ENCODE measurements at places on chromosomes 12 and 14.

DNA sequence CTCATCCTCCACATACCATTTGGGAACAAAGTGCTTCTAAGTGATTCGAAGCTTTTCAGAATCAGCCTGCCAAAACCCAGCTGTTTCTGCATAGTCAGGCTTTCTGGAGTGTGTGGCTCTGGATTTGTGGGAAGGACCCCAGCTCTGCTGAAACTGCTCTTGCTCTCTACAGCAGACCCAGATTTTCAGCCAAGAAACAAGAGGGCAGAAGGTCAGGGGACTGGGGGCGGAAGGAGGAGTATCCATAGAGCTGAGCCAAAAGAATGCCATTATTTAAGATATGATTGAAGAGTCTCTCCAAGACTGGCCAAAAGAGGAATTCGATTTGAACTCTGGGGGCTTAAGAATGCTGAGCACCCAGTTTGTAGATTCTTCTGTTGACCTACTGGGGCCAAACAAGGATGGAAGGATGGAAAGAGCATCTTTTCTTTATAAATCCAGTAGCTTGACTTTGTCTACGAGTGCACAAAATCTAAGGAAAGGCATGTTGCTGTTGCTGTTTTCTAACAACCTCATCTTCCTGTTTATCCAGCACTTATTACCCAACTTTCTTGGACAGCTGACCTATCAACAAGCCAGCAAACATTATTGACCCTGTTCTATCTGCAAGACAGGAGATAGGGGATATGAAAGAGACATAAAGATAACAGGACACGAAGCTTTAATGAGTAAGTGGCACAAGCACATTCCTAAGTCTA lies 29.2 kb downstream of the FBLN5 start:
- no peak for DNase-seq

DNA sequence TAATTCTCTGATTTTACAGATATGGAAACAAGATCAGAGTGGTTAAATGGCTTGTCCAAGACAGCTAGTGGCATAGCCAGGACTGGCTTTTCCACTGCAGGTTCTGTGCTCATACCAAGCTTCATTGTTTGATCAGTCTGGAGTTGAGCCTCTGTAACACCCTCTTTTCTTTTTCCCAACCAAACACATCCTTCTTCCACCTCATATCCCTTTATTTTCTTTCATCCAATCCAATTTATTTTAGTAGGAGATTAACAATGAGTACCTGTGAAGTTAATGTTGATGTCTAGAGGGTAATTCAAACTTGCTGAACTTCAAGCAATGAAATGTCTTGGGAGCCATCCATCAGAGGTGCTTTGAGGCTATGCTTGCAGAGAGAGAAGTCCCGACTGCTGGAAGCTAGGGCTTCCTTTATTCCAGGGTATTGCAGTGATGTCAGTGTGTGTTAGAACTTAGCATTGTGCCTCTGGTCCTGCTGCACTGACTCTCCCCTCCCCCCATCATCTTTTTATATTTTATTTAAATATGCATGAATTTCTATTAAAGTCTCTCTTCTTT lies 452.1 kb upstream of the PDE3A start:
- DNase-seq = no peak

- no peak for DNase-seq
Measured at GRCh38 chr12:23694920-23695319, 254.6 kb downstream of the SOX5 start.

GRCh38 chr14:103078420-103078749 lies 5.6 kb upstream of the LBHD2 start:
- DNase-seq = peak; percentile 82

DNA sequence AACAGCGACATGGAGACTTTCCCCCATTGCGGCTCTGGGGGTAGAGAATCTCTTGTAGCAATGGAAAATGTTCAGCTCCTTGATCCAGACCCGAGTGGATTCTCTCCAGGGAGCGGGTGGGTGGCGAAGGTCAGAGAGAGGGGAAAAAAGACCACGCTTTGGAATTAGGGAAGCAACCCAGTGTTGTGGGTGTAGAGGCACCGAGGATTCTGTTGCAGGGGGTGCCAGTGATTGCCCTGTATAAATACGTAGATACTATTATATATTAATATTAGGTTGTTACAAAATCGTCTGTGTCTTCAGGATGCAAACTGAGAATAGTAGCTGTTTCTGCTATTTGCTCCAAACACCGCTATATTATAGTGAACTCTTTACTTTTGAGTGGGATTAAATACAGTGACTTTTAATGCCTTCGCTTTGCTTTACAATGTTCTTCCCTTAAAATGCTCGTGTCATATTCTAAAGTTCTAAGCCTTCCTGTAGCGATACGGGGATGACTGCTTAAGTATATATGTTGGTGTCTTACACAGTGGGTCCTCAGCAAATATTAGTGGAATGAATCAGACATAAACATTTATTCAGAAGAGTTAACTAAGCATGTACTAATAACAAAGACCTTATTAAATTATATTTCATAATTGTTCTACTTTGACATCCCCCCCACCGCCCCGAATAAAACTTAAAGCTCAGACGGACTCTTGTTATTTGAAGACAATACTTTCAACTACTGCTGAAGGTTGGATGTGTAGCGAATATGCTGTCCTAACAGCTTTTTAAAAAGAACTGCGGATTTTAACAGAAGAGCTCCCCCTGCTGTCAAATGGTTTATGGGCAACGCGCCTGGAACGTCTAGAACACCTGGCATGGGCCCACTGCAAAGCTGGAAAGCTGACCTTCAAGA lies 136.4 kb upstream of the KRAS start:
- DNase-seq = peak; percentile 92

- no peak for DNase-seq
Measured at GRCh38 chr12:126361804-126362203, 1296.6 kb downstream of the AACS start.

DNA sequence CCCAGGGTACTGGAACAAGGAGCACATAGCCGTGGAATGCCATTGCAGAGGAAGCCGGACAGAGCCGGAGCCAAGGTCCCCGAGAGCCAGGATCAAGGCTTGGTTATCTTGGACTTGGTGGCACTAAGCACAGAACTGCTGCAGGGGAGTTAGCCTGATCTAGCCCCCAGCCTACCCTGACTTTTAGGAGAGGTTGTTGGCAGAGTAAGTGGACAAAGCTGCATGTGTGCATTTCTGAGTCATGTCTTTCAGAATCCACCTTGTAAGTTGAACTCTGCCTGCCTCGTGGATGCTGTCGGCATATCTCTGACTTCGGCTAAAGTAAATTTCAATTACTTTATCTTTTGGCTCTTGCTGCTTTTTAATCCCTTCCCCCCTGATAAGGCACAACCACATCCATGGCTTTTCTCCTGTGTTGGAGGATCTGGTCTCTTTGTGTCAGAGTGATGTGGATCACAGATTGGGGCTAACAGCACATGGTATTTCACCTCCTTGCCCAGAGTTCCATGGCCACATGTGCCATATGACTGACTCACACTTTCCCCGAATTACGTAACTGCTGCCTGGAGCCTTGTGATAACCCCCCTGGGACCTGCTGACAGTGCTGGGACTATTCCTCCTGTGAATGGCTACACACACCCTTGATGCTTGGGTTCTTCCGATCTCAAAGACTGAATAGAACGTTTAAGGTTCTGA lies 240.3 kb downstream of the EMP1 start:
- no peak for DNase-seq

- no peak for DNase-seq
Measured at GRCh38 chr14:89629383-89629782, 212.3 kb upstream of the FOXN3 start.

DNA sequence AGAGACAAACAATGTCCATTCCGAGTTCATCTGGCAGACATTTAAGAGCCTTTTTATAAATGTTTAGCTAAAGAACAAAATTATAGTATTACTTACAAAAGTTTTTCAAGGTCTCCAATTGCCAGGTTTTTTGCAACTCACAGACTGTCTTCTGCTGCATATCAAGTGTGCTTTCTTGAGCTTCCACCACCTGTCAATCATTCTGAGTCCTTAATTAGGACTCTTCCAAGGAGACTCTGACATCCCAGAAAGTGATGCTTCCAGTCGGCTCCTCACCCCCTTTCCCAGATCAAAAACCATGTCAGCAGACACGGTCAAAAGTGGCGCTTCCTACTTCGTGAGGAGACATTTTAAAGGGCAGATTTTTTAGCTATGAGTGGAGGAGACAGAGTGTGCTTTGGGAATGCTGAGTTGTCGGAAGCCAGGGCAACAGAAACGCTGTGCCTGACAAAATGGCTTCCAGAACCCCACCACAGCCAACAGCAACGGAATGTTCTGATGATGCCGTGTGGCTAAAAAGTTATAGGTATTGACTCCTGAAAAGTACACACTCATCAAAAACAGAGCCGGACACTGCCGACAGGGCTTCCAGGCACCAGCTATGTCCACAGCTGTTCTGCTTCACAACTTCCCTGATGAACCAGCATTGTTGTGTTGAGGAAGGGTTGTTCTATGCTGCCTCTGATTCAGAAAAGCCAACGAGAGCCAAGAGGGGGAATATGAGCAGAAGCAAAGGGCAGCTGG lies 116.1 kb upstream of the SLC35F4 start:
- DNase-seq = no peak

GRCh38 chr12:44294649-44295048 lies 458.8 kb downstream of the TMEM117 start:
- no peak for DNase-seq

- no peak for DNase-seq
Measured at GRCh38 chr12:26374934-26375680, 179.7 kb downstream of the SSPN start.

- no peak for DNase-seq
Measured at GRCh38 chr12:55760663-55761062, 17.7 kb downstream of the GDF11 start.

DNA sequence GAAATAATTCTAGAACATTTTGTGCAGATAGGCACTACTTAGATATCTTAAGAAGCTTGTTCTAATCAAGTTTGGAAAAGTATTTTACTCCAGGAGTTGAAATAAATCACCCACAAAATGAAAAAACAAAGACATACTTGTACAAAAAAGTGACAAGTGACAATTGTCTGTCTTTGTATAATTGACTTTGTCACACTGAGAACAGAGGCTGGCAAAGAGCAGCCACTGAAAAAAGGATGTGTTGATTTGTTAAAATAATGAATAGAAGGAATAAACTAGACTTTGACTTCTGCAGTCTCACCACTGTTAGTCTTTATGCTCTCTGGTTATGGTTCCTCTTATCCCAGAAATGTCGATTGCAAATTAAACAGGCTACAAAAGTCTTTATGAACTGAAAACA lies 77.6 kb downstream of the PTPRR start:
- DNase-seq = no peak

- no peak for DNase-seq
Measured at GRCh38 chr12:120489018-120489417, 6.9 kb upstream of the DYNLL1 start.

GRCh38 chr12:33832900-33833299 lies 189.4 kb upstream of the ALG10 start:
- no peak for DNase-seq

DNA sequence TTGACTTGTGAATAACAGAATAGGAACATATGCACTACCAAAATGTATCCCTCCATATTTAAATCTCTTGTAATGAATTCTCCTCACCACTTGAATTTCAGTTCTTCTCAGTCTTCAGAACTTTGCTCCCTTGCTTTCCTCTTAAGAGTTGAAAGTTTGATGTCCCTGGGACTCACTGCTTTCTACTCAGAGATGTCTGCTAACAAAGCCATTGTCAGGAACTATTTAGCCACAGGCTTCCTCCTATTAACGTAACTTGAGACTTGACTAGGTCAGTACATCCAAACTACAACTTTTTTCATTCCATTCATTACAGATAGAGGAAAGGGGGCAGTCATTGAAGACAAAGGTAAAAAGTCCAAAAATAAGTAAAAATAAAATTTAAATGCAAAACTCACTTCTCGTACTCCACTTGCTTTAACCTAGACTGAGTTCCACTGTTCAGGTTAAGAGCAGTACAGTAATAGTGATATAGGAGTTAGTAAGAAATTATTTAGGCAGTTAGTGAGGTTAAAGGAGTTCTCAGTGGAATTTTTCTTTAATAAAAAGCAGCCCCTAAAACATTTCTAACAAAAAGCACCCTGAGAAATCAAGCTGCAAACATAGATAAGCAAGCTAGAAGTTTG lies 364.2 kb downstream of the SOX5 start:
- no peak for DNase-seq

DNA sequence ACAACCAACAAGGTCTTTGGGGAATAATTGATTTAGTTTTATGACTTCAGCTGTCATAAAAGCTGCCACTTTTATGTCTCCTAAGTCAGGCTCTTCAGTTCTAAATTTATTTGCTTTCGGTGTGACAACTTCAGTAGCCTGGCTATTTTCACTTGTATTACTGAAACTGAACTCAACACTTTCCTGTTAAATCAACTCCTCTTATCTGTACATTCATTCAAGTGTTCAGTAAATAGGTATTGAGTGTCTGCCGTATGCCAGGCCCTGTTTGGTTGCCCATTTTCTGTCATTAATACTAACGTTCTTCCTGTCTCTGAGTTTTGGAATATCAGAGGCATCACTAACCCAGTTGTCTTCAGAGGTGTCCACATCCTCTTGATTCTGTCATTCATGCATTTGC lies 7.5 kb downstream of the UTP20 start:
- DNase-seq = no peak

DNA sequence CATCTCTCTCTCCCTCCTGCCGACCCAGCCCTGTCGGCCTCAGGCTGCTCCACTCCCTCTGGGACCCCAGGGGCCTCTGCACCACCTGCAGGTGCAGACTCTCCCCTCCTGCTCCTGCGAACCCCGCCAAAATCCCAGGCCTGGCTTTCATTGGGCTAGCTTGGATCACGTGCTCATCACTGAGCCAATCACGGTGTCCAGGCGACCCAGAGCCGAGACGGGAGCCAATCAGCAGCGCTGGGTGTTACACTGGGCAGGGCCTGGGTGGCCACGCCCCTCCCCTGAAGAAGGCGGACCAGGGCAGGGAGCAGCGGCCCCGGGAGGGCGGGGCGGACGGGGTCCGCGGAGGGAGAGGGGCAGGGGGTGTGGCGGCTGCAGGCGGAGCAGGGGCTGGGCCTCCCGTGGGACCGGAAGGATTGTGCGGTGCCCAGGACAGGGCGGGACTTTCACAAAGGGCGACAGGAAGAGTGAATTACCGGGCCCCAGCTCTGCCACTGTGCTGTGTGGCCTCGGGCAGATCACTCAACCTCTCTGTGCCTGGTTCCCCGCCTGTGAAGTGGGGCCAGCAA lies 66.6 kb upstream of the FBRSL1 start:
- peak; percentile 45 for DNase-seq

- peak; percentile 73 for DNase-seq
Measured at GRCh38 chr14:63853831-63854293, 1.1 kb downstream of the SYNE2 start.

DNA sequence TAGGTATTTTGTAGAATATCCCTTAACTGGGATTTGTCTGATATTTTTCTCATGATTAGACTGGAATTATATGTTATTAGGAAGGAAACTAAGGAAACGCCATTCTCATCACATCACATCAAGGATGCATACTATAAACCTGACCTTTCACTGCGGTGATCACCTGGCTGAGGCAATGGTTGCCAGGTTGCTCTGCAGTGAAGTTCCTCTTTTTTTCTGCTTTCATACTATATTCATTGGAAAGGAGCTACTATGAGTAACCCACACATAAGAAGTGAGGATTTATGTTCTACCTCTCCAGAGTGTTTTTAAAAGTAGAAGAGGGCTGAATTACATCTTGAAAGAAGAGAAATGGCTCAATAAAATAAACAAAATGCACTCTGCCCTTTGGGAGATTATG lies 31.0 kb upstream of the GRIP1 start:
- DNase-seq = no peak

GRCh38 chr12:64767495-64767894 lies 8.3 kb upstream of the GNS start:
- no peak for DNase-seq

GRCh38 chr12:65896743-65897142 lies 72.5 kb downstream of the HMGA2 start:
- no peak for DNase-seq

Data from CD4-positive, alpha-beta T cell treated with Interleukin-10 for 1 hour (primary cell).